NCI-H1694 treated with DMSO at 0.1 percent for 48 hours (cell line): ENCODE measurements at places on chromosomes 2 and 18.

DNA sequence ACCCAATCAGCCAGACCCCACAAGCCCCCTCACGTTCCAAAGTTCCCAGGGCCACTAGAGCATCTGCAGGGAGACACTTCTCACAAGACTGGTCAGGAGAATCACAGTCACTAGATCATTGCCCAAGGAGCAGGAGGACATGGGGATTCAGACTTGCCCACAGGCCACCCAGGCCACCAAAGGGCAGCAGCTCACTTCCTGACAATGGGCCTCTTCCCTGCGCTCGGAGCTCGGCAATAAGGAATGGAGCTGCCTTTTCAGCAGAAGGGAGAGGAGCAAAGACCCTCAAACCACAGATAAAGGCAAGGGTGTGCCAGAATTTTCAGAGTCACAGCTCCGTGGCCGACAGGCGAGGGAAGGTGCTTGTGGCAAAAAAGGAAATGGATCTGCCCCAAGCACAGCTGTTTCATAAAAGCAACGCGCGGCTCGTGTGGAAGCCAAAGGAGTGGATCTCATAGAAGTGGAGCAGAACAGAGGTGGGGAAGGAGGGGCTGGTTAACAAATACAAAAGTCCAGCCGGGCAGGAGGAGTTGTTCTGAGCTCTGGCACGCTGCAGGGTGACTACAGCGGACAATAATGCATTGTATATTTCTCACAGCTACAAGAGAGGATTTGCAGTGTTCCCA lies 72.1 kb downstream of the EDAR start:
- DNase-seq, result no peak

DNA sequence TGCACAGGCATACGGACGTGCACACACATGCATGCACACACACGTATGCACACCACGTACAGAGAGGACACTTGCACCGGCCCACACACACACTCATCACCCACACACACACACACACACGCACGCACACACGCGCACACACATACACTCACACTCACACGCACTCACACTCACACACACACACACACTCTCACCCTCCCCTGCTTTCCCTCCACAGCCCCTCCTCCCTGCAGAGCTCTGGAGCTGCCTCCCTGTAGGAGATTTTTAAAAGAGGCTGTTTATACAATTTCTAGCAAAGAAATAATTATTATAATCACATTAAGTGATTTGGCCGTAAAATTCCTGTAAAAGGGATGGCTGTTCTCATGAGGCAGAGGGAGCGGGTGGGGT lies 36.5 kb upstream of the SNED1 start:
- no peak for DNase-seq

GRCh38 chr2:106959975-106960682 lies 74.2 kb upstream of the ST6GAL2 start:
- no peak for DNase-seq

- no peak for DNase-seq
These were observed 758.4 kb upstream of the KLHL29 start for GRCh38 chr2:22626621-22627020.

- DNase-seq, result no peak
These were observed 1135.1 kb upstream of the CRIM1 start for GRCh38 chr2:35220461-35220860.

DNA sequence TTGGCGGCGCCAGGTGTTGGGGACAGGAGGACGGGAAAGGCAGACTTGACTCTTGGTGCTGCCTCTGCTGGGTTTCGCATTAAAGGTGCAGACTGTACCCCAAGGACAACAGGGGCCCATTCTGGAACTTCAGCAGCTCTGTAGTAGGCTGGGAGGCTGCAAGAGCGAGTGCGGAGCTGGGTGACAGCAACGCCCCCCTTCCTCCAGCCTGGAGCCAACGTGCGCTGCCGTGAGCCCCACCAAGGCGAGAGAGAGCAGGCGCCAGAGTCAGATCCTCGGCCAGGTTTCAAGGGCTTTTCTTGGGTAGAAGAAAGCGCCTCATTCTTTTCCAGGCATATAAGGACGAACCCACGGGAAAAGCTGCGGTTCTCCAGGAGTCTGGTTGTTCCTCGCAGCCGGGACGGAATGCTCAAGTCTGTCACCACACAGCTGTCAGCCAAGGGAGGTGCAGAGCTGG lies 1.9 kb downstream of the DOK6 start:
- DNase-seq, result no peak

DNA sequence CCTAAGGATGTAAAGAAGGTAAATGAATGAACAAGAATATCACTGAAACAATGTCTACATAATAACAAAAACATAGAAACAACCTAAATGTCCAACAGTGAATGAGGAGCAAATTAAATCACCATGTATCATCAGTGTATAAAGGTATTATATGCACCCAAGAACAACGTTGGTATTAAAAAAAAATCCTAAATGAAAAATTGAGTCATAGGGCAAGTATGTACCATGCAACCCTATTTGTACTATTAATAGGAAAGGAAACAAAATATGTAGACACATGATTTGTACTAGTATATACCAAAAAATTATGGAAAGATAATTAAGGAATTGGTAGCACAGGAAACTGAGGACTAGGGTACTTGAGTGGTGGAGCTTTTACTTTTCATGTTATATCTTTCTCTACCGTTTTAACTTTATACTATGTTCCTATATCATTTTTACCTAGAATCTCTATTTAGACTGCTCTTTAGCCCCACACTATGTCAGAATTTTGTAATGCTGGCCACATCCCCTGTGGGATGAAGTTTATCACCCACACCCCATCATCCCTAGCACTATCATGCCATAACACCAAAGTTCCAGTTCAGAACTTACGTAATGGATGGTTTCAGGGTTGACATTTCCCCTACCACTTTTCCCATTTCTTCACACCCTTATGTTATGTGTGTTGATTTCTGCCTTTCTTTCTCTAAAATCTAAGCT lies 25.6 kb downstream of the IKZF2 start:
- DNase-seq, result no peak

DNA sequence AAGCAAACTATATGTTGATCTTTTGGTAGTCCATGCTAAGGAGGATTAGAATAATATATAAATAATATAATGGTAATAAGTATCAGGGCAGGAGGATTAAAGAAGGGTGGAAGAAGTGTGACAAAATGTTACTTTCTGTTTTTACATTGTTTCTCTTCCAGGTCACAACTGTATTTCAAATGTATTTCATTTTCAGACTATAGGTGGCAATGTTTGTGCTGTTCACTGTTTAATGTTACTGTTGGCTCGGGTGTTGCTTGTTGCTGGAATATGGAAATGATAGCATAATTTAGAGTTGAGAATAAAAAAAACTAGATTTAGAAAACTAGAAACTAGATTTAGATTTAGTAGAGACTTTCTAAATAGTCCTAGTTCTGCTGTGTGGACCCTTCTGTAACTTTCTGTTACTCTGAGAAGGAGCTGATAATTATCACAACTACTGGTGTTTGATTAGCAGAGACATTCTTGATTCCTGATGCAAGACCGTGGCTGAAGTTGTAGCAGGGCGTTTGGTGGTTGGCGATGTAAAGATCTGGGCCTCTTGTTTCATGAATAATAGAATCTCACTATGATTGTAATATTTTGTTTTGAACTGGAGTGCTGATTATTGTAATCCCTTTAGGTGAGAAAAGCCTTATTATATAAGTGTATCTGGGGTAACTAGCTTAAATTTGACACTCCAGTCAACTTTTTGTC lies 7.9 kb downstream of the NEDD4L start:
- DNase-seq, result peak; percentile 30

DNA sequence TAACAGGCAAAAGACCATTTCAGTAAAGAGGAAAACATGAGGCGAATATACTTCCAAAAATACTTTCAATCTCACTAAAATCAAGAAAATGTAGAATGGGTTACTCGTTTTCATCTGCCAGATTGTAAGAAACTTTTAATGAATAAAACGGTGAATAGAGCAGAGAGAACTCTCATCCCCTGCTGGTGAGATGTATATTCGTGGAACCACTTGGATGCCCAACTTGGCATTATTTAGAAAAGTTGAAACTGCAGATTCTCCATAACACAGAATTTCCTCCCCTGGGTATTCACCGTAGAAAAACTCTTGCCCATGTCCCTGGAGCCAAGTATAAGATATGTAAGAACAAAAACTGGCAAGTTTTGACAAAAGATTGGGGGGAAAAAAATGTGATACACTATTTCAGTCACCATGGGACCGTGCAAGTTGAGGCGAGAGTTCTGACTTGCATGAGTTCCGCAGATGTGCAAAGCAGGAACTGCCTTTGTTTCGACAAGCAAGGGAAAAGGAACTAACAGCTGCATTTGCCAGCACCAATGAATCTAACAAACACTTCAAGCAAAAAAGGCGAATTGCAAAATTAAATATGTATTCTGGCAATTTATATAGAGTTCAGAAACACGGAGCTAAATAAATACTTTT lies 14.8 kb downstream of the TIMM21 start:
- DNase-seq, result no peak

- no peak for DNase-seq
These were observed 251.7 kb upstream of the HNRNPA3 start for GRCh38 chr2:176960736-176961520.

- DNase-seq, result no peak
These were observed 67.9 kb downstream of the HNRNPLL start for GRCh38 chr2:38534746-38535403.

- DNase-seq, result no peak
These were observed 86.2 kb downstream of the CRIM1 start for GRCh38 chr2:36441816-36442215.

GRCh38 chr2:2455151-2455550 lies 124.1 kb upstream of the MYT1L start:
- DNase-seq, result no peak

GRCh38 chr18:13643261-13643751 lies 83.1 kb downstream of the FAM210A start:
- no peak for DNase-seq

DNA sequence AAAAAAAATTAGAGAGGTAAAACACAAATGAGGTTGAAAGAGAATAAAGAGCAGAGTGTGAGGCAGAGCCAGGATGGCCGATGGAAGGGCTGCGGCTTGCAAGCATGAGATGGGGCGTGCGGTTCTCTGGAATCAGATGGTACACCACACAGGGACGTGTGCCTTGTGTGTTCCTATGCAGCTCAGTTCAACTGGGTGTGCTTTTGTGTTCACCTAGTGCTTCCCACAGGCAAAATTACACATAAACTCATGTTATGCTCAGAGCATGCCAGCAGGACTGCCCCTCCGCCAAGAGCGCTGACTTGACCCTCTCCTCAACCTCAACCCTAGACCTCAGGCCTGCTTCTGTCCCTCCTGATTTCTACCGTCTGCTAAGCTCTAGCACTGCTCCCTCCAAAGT lies 24.4 kb downstream of the STARD7 start:
- DNase-seq, result no peak

- DNase-seq, result no peak
These were observed 19.4 kb upstream of the NCOA1 start for GRCh38 chr2:24471662-24472061.

GRCh38 chr2:38723173-38723572 lies 28.0 kb downstream of the SRSF7 start:
- DNase-seq, result no peak

DNA sequence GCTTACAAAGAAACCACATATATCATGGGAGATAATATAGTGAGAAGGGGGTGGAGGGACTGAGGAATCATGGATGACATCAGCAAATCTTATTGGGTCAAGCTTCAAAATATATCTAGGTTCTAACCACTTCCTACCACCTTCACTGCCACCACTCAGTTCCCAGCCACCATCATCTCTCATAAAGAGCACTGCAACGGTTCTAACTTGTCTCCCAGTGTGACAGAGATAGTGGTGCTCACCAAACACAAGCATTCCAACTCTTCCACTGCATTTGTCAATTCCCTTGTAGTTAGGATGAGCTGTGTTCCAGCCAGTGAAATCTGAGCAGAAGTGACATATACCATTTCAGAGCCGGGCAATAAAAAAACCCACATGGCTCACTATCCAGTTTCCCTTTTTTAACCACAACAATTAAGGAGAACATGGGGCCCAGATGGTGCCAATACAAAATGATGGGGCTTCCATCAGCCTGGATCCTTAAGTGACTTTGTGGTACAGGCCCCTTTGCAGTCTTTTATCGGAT lies 318.1 kb downstream of the NBAS start:
- DNase-seq, result no peak

GRCh38 chr2:152716805-152717227 lies 445 bp downstream of the PRPF40A start:
- DNase-seq, result peak; percentile 58

DNA sequence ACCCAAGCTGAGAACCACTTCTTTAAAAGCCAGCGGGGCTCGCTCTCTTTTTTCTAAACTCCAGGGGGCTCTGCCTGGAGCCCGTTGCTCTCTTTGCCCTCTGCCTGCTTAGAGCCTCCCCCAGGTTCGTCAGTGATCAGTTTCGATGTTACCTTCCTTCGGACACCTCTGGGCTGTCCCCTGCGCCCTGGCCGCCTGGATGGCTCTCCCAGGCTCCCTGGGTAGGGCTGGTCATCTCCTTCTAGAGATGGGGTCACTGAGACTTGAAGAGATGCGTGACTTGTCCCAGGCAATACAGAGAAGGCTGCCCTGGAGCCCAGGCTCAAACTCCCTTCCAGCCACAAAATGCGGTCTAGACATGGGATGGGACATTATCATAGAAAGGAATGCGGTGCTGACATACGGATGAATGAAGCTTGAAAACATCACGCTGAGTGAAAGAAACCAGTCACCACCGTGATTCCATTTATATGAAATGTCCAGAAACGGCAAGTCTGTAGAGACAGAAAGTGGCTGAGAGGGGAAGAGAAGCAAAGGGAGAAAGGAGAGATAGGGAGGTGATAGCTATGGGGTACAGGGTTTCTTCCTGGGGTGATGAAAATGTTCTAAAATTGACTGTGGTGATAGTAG lies 14.6 kb downstream of the KCNF1 start:
- no peak for DNase-seq

DNA sequence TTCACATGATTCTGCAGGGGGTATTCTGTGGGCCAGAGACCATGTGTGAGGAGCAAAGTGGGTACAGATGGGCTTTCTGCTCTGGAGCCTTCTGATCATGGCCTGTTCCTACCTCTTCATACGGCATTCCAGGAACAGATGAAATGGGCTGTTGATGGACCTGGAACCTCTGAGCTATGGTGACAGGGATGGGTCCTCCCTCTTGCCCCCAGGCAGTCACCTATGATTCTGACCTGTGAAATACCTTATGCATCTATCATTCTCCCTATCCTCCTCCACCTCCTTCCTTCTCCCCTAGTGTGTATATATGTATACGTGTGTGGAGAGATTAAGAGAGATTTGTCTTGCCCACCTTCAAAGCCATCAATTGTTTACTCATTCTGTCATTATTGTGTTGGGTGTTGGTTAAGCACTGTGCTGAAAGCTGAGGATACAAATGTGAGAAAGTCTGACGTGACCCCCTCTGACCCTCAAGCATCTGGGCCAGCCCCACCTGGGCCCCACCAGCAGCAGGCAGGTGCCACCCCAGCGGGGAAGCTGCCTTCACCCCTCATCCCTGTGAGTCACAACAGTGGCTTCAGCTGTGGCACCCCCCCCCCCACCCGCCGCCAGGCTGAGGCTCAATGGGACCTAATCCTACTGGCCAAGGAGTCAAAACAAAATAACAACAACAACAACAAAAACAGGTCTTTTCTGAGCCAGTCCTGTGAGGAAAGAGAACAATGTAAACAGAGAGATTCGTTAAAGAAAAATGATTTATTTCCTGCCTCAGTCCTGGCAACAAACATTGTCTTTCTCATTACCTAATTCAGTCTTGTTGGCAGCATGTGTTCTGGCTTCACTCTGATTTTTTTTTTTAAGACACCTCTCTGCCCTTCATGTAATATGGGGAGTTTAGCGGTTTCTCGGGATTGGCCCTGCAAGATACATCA lies 103.8 kb upstream of the CDC42EP3 start:
- DNase-seq, result no peak
